CD14-positive monocyte (primary cell): ENCODE measurements at places on chromosomes 1 and 21.

- DNase-seq = no peak
Observed at GRCh38 chr21:40845441-40845995, 1.4 kb downstream of the DSCAM start.

DNA sequence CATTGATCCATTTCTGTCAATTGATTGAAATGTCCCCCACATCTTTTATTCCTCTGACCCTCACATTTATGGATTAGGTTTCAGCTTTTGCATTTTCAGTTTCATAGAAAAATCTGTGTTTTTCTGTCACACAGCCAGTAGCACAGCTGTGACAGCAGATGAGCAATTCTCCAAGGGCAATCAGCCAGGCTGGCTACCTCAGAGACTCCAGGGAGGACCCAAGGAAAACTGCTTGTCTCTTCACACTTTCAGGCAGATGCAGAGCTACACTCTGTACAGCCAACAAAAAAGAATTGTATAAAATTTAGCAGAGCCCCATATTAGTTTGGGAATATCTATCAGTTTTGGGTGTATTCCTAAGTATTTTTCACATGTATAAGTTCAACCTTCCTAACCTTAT lies 257.2 kb downstream of the LRRC7 start:
- no peak for DNase-seq

DNA sequence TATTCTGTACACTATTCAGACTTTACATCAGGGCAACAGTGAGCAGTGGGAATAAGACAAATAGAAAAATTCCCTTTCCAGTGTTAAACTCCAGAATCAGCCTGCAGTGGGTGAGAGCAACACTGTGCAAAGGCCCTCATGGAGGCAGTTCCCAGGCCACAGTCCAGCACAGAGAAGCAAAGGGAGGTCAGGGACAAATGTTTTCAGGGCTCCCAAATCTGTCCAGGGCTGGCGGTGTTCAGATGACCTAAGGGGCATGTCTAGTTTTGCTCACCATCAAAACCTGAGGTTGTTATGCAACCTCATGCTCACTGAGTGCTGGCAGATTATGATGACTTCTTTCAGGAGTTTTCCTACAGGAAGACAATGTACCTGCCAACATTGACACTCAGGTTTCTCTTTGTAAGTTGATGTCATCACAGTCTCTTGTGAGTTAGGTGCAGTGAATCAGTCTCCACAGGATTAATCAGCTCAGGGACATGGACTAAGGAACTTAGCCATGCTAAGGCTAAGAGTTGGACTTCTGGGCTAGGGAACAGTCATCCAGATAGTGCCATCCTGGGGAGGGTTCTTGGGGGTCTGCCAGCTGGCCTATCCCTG lies 3.6 kb upstream of the LCE5A start:
- no peak for DNase-seq

- DNase-seq = peak; percentile 40
Observed at GRCh38 chr1:1371746-1372711, 3.0 kb downstream of the AURKAIP1 start.

- no peak for DNase-seq
Observed at GRCh38 chr1:55120538-55120937, 81.2 kb downstream of the PCSK9 start.

- DNase-seq = peak; percentile 48
Observed at GRCh38 chr1:205669341-205670149, 10.8 kb downstream of the SLC45A3 start.

GRCh38 chr1:191371626-191372025 lies 786.6 kb upstream of the RGS18 start:
- no peak for DNase-seq

GRCh38 chr1:208820580-208821212 lies 576.5 kb upstream of the PLXNA2 start:
- no peak for DNase-seq

DNA sequence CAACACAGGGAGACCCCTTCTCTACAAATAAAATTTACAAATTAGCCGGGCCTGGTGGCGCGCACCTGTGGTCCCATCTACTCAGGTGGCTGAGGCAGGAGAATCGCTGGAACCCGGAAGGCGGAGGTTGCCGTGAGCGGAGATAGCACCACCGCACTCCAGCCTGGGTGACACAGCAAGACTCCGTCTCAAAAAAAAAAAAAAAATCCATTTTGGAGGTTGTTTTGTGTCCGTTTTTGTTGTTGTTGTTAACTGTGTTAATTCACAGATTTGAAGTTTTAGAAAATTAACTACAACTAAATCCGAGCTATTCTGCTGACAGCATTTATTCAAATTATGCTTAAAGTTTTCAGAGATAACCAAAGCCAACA lies 618 bp downstream of the CLCC1 start:
- peak; percentile 7 for DNase-seq

DNA sequence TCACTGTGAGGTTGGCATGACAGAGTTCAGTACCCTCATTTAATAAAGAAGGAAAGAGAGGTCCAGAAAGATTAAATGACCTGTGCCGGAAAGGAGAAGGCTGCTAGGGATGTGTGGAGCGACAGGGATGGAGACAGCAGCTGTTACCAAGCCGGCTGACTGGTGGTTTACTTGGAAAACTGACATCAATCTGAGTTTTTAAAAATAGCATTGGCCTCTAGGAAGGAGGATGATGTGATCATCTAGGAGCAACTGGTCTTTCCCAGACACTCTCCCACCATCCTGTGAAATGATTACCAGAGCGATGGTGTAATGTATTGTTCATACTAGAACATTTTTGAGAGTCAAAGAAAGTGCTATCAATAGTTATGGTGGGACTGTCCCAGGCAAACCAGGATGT lies 154.4 kb downstream of the ZSCAN20 start:
- no peak for DNase-seq

GRCh38 chr1:114468047-114468446 lies 43.0 kb downstream of the TRIM33 start:
- no peak for DNase-seq

DNA sequence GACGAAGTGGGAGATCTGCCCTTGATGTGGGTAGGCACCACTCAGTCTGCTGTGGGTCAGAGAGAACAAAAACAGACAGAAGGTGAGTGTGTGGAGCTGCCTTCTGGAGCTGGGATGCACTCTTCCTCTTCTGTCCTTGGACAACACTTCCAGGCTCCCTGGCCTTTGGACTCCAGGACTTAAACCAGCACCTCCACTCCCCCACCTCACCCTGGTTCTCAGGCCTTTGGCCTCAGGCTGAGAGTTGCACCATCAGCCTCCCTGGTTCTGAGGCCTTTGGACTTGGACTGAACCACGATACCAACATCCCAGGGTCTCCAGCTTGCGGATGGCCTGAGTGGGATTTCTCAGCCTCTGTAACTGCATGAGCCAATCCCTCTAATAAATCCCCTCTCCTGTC lies 68.1 kb upstream of the STUM start:
- DNase-seq = no peak

GRCh38 chr1:100720751-100721150 lies 1.2 kb downstream of the VCAM1 start:
- no peak for DNase-seq

- DNase-seq = no peak
Observed at GRCh38 chr1:44220001-44220751, 6.9 kb downstream of the DMAP1 start.

DNA sequence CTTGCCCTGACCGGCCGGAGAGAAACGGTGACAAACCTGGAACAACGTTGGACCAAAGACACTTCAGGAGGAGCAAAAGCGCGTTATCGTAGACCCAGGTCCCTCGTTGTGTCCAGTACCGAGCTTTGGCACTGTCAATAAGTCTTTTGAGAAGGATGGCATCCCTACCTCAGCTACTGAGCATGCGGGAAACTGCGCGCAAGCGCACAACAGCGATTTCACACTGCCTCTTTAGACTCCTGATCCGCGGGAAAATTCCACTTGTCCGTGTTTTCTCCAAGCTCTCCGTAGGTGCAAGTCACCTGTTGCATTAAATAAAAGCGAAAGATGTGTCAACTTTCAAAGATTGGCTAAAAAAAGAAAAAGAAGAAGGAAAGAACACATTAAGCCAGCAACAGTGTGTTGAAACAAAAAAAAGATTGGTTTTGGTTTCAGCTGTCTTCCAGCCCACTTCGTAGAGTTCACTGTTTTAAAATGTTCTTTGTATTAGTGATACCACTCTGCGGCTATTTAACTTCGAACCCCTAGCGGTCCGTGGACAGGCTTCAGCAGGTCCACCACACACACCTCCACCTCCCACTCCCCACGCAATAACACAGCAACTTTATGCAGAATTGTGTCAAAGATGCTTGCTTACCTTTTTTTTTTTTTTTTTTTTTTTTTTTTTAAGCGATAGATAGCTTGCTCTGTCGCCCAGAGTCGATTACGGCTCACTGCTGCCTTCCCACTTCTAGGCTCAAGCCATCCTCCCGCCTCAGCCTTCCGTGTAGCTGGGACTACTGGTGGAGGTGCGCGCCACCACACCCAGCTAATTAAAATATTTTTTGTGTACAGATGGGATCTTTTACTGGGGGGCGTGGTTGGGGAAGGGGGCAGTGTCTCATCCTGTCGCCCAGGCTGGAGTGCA lies at the start of gene BPNT1:
Gene BPNT1 (minus strand): TSS at position 139 of the 907 bp plus-strand sequence. CDS start 9,942 bp downstream, outside the sequence.
- peak; percentile 95 for DNase-seq

- no peak for DNase-seq
Observed at GRCh38 chr1:25701030-25701785, 84.6 kb downstream of the MAN1C1 start.

DNA sequence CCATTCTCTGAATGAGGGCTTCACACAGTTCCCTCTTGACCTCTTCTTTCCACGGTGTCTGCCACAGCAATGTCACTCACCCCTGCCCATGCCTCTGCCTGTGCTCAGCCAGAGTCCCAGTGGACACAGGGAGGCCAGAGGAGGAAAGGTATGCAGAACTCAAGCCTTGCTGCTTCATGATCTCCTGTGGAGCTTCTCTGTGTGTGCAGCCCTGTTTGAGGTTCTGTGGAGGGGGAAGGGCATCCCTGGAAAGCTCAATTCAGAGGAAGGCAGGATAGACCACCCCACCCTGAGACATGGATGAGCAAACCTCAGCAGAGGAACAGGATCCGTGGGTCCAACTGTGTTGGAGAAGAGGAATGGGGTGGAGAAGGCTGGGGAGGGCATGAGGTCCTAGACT lies 2.0 kb downstream of the HCN3 start:
- DNase-seq = no peak

GRCh38 chr1:104991702-104992101 lies 1242.0 kb downstream of the AMY1C start:
- DNase-seq = no peak

- DNase-seq = no peak
Observed at GRCh38 chr21:44748621-44749020, 37.2 kb upstream of the TSPEAR start.

- DNase-seq = no peak
Observed at GRCh38 chr1:98660940-98661543, 479 bp upstream of the SNX7 start.

DNA sequence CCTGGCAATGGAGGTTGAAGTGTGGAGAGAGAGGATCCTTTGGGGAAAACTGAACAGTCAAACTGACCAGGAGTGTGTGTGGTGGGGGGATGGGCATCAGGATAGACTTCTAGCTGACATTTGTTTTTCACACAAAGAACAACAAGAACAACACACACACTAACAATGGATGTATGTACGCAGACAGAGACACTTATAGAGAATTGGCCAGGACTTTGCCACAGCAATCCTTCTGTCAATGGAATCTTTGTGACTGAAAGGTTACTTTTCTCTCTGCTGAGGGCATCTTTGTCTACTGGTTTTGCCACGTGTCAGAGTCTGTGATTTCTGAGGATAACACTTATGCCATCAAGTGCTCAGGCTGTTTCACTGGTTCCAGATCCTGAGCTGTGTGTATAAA lies 12.4 kb upstream of the FCGR2A start:
- DNase-seq = no peak

GRCh38 chr1:67126974-67127373 lies 7.8 kb downstream of the C1orf141 start:
- DNase-seq = no peak

DNA sequence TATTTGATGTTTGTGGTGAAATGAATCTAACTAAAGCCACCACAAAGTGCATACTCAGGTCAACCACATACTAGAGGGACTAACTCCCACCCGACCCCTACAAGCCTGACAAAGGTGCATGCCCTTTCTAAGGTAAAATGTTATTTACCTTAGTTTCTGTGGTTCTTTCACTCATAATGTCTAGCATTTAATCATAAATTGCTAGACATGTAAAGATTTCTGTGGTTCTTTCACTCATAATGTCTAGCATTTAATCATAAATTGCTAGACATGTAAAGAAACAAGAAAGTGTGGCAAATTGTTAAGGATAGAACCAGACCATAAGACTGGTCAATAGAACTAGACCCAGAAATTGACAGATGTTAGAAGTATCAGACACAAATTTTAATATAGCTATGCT lies 193.0 kb upstream of the PBX1 start:
- DNase-seq = no peak

- no peak for DNase-seq
Observed at GRCh38 chr1:53662951-53663350, 76.0 kb downstream of the GLIS1 start.

- no peak for DNase-seq
Observed at GRCh38 chr21:31387560-31388186, 43.6 kb upstream of the TIAM1 start.

- no peak for DNase-seq
Observed at GRCh38 chr1:85024736-85025135, 23.6 kb downstream of the MCOLN3 start.

- no peak for DNase-seq
Observed at GRCh38 chr1:55040083-55040932, 960 bp downstream of the PCSK9 start.

DNA sequence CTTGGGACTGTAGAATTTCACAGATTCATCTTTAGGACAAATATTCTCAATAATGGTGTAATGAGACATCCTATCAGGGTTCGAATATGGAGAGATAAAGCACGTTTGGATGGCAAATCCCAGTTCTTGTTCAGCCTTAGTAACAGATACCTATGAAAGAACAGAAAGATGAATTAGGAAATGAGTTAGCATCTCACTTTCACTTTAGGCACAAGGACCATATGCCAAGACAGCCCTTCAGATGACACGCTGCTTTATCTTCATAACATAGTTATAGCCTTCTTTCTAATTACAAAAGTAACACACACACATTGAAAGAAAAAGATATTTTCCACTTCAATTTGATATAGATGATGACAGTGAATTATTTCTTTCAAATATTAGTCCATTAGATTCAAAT lies 173.6 kb downstream of the TGFBR3 start:
- no peak for DNase-seq

DNA sequence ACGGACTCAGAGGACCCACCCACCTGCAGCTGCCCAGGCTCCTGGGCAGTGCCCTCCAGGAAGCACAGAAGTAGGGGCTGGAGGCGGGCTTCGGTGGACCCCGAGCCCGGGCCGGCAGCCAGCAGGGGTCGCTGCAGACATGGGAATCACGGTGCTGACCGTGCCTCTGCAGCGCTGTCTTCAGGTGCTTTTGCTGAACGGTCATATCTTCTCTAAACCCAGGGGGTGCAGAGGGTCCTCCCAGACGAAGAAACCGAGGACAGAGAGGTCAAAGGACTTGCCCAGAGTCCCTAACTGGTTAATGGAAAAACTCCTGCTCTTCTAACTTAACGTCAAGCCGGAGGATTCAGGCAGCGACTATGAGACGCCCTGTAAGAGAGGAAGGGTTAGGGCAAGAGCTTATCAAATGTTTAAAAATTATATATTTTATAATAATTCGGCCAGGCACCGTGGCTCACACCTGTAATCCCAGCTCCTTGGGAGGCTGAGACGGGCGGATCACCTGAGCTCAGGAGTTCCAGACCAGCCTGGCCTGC lies 21.5 kb upstream of the LEFTY2 start:
- DNase-seq = peak; percentile 22
